A549 (cell line): ENCODE measurements at places on chromosomes 1 and 21. TPM values are rescaled to one million over a fixed set of nuclear protein-coding genes. Genes with fewer than 3 reads are reported as not detected.

- DNase-seq = no peak
These were observed 17.0 kb upstream of the ADAR start for GRCh38 chr1:154624746-154625643.

DNA sequence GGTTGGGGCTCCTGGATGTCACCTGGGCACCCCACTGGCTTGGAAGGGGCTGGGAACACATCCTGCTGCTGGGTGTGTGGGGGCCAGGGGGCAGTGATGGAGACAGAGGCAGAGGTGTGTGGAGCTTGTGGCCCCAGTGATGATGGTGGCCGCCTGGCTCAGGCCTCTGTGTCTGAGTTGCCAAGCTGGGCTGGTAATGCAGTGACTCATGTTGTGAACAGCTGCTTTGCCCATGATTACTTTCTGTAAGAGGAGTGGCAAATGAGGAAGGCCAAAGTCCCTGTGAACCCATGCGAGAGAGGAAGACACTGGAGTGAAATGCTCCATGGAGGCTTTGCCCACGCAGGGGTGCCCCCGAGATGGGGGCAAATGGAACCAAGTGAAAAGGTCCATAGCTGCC lies 86.8 kb downstream of the KCNJ6 start:
- peak; percentile 10 for DNase-seq

Gene LYPLA2
- 43.8 to 49.2 TPM (median 46.7 TPM) in 3 replicates for polyA plus RNA-seq

DNA sequence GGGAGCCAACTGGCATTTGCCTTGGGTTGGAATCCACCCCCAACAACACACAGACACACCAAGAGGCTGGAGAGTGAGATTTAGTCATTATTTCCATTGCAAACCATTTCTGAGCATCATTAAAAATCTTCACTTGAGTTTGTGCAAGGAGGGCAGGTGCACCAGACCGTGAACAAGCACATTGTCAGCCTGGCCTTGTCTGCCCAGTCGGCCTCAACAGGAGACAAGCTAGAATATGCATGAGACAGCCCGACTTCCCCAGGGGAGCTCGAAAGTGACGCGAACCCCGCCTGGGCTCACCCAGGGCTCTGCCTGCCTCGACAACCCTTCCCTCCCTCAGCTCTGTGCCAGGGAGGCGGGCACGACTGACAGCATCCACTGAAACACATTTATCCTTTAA lies 15.4 kb upstream of the GUCA2B start:
- no peak for DNase-seq

Gene LINGO4
- not detected in 3 replicates for polyA plus RNA-seq

Gene GNAI3
- polyA plus RNA-seq = 5.3 to 5.6 TPM (median 5.6 TPM) in 3 replicates

- DNase-seq = peak; percentile 22
These were observed 8.8 kb downstream of the MYCL start for GRCh38 chr1:39892601-39893595.

DNA sequence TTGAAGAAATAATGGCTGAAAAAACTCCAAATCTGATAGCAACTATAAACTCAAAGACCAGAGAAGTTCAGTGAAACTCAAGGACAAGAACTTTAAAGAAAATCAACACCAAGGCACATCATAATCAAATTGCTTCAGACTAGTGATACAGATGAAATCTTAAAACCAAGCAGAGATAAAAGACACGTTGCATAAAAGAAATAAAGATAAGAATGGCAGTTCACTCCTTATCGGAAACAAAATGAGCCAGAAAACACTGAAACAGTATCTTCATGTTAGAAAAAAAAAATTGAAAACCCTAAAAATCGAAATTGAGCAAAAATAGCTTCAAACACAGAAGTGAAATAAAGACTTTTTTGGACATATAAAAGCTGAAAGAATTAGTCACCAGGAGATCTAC lies 4.6 kb upstream of the RAB4A start:
- DNase-seq = no peak

- DNase-seq = no peak
These were observed 32.7 kb downstream of the S100A10 start for GRCh38 chr1:151960780-151961513.

- no peak for DNase-seq
These were observed 141.7 kb downstream of the DENND1B start for GRCh38 chr1:197633447-197634078.

GRCh38 chr1:98839840-98840239 lies 164.8 kb downstream of the PLPPR5 start:
- no peak for DNase-seq

- no peak for DNase-seq
These were observed 9.9 kb upstream of the ZSCAN20 start for GRCh38 chr1:33462405-33463164.

- DNase-seq = no peak
These were observed 9.5 kb downstream of the SNX27 start for GRCh38 chr1:151621351-151621750.

DNA sequence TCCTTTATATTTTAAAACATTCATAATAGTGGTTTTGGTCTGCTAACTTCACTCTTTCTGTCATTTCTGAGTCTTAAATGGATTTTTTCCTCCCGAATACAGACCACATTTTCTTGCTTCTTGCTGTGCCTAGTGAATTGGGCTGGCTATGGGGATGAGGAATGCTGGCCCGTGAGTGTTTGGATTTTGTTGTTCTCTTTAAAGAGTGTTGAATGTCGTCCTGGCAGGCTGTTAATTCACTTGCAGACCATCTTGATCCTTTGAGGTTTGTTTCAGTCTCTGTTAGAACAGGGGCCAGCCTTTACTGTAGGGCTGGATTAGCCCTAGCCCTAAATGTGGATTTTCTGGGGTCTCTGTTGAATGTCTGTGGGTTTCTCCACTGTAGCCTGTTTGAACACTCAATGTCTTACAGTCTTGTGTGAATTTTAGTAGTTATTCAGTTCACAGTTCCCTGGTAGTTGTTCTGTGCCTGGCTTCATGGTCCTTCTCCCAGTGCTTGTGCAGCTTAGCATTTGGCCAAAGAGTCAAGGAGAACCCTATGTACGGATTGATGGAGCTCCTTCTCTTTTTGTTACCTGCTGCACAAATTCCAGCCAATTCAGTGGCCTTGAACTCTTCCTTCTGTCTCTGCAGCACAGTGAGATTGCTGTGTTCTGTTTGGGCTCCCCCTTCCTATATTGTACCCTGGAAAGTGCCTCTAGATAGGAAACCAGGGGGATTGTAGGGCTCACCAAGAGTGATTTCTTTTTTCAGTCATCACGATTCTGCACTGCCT lies 95.7 kb downstream of the DYRK1A start:
- no peak for DNase-seq

DNA sequence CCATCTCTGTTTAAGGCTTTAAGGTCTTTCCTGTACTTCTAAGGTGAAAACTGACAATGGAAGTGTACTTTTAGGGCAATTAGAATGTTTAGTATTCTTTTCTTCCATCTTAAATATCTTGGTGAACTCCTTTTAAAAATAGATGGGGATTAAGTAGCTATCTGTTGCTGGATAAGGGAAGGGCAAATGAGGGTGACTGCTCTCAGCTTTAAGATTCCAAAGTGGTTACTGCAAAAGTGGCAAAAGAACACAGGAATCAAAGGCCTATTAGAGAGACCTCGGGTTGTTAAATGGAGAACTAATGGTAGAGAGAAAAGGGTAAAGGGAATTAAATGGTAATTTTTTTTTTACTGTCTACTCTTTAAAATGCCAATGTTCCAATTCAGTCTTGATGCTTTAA lies 774.1 kb upstream of the B3GALT2 start:
- no peak for DNase-seq

GRCh38 chr1:25795946-25796810 lies 3.8 kb upstream of the SELENON start:
- DNase-seq = no peak

Gene MCOLN2
- polyA plus RNA-seq = 2.0 to 3.1 TPM (median 2.5 TPM) in 3 replicates

DNA sequence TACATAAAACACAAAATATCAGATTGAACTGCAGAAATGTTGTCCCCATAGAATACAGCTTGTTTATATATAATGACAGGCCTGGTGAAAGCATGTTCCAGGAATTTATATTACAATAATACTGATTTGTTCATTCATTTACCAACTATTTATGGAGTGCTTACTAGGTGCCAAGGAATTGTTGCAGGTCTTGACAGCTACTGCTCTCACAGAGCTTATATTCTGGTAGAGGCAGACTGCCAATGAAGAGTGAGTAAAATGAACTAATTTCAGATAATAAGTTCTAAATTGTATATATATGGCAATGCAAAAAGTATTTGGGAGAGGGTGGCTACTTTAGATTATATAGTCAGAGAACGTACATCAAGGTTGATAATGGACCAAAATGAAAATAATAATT lies 152.0 kb downstream of the COQ8A start:
- no peak for DNase-seq

GRCh38 chr1:109757936-109758786 lies 5.6 kb downstream of the EPS8L3 start:
- no peak for DNase-seq

- peak; percentile 81 for DNase-seq
These were observed 23.1 kb downstream of the DYRK3 start for GRCh38 chr1:206658264-206658980.

GRCh38 chr1:67941746-67942145 lies 108.5 kb upstream of the GNG12 start:
- no peak for DNase-seq

GRCh38 chr1:180053594-180054567 lies 99.3 kb downstream of the CEP350 start:
- no peak for DNase-seq

DNA sequence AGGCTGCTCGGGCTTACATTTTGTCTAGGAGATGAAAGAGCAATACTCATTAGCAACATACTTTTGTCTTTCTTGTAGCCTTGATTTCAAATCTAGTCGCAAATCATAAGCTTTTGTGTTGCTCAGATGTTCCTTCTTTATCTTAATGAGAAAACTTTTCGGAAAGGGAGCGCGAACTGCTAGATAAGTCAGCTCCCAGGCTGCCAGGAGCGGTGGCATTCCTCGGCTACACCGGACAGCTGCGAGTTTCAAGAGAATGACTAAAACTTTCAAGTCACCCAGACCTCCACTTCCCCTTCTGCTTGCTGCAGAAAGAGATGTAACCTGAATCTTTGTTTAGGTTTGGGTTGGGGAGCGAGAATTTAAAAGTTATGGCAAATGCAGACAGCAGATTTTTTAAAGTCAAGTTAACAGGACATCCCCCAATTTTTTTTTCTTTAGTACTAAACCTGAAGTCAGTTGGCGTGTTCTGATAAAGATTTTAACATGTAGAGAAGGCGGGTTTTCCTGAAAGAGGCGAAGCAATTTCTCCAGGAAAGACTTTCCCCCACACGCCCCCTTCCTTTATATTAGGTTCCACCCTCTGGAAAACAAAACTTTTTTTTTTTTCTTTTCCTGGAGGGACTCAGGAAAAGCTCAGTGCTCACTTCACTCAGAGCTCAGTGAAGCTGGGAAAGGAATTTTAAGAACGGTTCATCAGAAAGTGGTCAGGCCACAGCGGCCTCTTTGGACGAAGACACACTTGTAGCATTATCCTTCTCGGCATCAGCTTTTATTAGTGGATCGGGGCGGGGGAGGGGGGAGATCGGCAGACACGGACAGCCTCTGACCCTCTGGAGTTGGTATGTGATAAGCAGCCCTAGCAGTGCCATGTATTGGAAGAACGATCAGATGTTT lies at the start of gene LHX8:
LHX8 (plus strand) TSS at position 639 of the 897 bp plus-strand sequence. CDS start 2,227 bp downstream, outside the sequence.
- DNase-seq = peak; percentile 20

GRCh38 chr1:156393095-156393494 lies 24.1 kb downstream of the RHBG start:
- no peak for DNase-seq

- no peak for DNase-seq
These were observed 7.5 kb downstream of the PPP1R12B start for GRCh38 chr1:202355944-202356553.

Gene G0S2
- 2.5 to 3.3 TPM (median 3.0 TPM) in 3 replicates for polyA plus RNA-seq

Gene KLHL12
- polyA plus RNA-seq = 18.2 to 19.9 TPM (median 19.4 TPM) in 3 replicates

Gene HPCAL4
- polyA plus RNA-seq = 0.08 to 0.14 TPM (median 0.09 TPM) in 3 replicates

Gene DCDC2B
- polyA plus RNA-seq = not detected in 3 replicates

Gene INSRR
- not detected in 3 replicates for polyA plus RNA-seq

GRCh38 chr21:44058981-44059380 lies 46.9 kb downstream of the TRAPPC10 start:
- DNase-seq = no peak

GRCh38 chr1:56627636-56628039 lies 17.5 kb upstream of the PRKAA2 start:
- peak; percentile 78 for DNase-seq

DNA sequence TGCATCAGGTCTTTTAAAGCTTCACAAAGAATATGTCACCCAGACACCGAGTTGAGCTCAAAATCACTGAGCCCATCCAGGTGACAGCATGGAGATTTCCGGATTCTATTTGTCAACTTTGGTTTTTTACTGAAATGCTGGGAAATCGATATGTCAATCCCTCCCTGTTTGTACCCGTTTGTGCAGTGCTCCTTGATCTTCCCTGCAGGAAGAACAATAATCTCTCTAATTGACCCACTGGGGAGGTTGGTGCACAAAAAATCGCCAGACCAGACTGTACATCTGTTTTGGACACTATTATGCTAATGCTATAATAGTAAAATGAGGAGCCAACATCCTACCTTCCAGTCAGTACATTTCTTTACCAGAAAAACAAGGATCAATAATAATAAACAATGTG lies 1.8 kb downstream of the BARHL2 start:
- DNase-seq = no peak

DNA sequence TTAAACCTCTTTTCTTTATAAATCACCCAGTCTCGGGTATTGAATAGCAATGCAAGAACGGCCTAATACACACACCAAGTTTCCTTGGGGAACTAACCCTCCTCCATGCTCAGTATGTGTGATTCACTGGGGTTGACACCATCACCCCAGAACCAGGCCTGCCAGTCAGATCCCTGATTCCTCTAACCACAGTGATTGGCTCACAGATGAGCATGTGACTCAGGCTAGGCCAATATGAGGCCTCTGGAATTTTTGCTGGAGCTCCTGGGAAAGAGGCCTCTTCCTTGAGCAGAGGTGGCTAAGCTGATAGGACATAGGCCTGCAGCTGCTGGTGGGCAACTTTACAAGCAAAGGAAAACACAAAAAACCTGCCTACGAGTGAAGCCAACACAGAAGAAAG lies 74.7 kb upstream of the ZBTB40 start:
- no peak for DNase-seq

DNA sequence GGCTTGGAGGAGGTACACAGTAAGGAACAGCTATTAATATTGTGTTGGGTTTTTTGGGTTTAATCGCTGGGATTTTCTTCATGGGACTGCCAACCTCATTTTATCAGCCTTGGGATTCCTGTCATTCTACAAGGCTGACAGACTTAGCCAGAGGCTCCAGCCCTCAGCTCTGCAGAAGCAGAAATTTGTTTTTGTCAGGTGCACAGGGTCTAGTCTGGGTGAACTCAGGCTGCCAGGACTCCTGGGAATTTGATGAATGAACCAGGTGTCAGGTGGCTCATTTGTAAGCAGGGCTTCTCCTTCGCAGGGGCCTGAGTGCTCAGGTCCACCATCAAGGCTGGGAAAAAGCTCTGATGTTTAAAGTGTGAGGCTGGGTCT lies 11.5 kb upstream of the ZNF362 start:
- DNase-seq = no peak

DNA sequence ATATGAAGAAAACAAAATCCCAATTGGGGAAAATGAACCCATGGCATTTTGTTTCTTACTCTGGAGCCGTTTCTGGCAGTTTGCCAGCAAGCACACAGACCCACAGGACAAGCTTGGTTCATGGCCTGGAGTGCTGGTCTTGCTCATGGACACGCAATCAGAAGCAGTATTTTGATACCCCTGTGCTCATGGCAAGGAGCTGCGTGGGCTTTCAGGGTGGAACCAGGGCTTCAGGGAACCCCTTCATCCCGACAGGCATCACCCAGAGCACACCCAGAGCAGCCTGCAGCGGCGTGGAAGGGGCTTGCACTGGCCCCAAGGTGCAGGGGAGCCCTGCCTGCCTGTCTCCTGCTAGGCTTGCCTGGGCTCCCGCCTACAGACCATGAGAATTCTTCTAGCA lies 45.4 kb upstream of the PCBP3 start:
- no peak for DNase-seq

- no peak for DNase-seq
These were observed 49.8 kb downstream of the KCNJ15 start for GRCh38 chr21:38306433-38307141.
